Neural progenitor cell (in vitro differentiated cells): ENCODE measurements at places on chromosomes 2 and 18. TPM values are rescaled to one million over a fixed set of nuclear protein-coding genes. Genes with fewer than 3 reads are reported as not detected.

SH2D6 gene
- 0.07 and 0.74 TPM in 2 replicates for total RNA-seq

DARS1 gene
- total RNA-seq: 175 and 227 TPM in 2 replicates

DNA sequence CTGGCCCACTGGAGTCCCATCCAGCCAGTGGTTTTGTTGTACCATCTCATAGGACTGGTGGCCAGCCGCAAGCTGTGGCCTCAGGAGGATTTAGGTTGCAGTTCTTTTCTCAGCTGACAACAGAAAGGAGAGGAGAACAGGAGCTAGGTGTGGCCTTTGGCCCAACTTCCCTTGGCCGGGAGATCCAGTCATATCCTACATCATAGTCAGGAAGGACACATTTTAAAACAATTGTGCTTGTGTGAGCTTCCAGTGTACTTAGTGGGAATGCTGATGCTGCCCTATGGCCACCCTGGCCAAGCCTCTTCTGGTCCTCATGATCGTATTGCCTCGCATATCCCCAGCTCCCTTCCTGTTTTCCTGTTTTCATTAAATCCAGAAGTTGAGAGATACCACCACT, 98.1 kb downstream of the WDSUB1 start:
- DNase-seq: no peak
- no peaks in the 10 kb centered on the region for H3K36me3 ChIP-seq
- no peak overlapping the region for H3K4me3 ChIP-seq
- no peaks in the 10 kb centered on the region for H3K27me3 ChIP-seq
- no peak overlapping the region for H3K27ac ChIP-seq

DNA sequence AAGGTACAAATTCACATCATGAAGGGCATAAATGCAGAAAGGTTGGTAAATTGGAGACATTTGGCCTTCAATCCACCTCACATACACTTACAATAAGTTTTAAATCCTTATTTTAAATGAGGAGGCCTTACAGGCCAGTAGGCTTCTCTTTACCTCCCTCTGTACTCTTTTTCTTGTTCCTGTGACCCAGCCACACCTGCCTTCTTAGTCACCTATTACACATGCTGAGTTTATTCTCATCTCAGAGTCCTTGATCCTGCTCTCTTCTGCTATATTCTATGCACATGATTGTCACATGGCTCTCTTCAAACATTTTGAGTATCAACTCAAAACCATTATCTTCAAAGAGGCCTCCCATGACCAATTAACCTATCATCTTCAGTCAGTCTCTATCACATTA, 491.5 kb downstream of the SATB2 start:
- no peaks in the 10 kb centered on the region for H3K4me1 ChIP-seq
- DNase-seq: no peak
- no peak overlapping the region for H3K4me3 ChIP-seq
- H3K36me3 ChIP-seq: no peaks in the 10 kb centered on the region
- no peaks in the 10 kb centered on the region for H3K27me3 ChIP-seq
- H3K27ac ChIP-seq: no peak overlapping the region

- no peaks in the 10 kb centered on the region for H3K27me3 ChIP-seq
- H3K4me3 ChIP-seq: no peak overlapping the region
- no peak for DNase-seq
- H3K36me3 ChIP-seq: no peaks in the 10 kb centered on the region
These were observed 33.0 kb upstream of the GLS start for GRCh38 chr2:190847504-190848081.
